ENCODE measurements at places on chromosomes 7 and 10.
A peak's percentile ranks its signal among the peaks of the same experiment; 100 is the strongest.

GRCh38 chr10:102059987-102060386, 4.0 kb upstream of the ARMH3 start:
- no peak for DNase-seq

DNA sequence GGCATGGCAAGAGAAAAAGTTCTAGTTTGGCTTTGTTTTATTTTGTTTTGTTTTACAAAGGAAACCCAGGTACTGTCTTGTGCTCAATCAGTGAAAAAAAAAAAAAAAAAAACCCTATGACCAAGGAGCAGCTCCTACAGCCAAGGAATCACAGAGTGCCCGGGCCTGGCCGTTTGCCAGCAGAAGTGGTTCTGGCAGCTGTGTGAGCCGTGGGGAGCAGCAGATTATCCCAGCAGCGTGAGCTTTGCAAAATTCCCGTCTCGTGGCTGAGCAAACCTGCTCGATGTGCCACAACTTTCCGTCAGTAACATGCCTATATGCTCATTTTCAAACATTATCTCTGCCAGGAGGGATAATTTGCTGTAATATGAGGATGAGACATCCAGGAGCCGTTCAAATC, 293.7 kb downstream of the POU6F2 start:
- DNase-seq, result peak; percentile 38

GRCh38 chr10:51744235-51745000, 45.0 kb upstream of the CSTF2T start:
- no peak for DNase-seq

DNA sequence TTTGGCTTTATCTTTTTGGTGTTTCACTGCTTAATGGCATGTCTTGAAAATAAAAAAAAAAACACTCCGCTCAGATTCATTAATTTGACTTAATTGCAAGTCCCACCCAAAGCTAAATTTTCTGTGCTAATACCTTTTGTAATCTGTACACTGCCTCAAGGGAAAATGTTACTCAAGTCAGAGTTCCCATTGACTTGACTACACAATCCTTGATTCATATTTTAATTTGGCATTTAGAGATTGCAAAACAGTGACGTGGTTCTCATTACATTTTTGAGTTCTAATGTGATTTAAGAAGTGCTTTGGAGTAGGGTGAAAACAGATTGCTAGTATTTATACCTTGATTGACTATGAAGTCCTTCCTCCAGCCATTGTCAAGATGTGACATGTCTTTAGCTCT, 21.3 kb upstream of the LIPM start:
- DNase-seq, result no peak

- DNase-seq, result no peak
Observed at GRCh38 chr7:63113713-63114285, 884.9 kb upstream of the ZNF722 start.

DNA sequence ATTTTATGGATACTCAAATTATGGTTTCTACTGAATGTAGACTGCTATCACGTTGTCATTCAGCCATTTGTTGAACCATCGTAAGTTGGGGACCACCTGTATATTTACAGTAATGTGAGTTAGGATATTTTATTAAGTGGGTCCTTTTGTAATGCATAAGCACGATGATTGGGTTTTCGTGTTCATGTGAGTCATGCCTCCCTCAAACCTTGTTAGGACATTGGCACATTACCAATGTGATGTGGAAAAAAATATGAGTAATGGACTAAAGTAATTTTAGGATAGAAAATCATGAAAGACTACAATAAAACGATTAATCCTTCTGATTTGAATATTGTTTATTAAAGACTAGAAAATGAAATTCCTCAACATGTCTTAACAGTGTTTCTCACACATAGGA, 8.7 kb downstream of the SMC3 start:
- no peak for DNase-seq

- DNase-seq, result no peak
Observed at GRCh38 chr10:34380856-34381255, 434.2 kb downstream of the PARD3 start.

GRCh38 chr10:114767986-114768821, 53.4 kb upstream of the FHIP2A start:
- DNase-seq, result peak; percentile 59

- no peak for DNase-seq
Observed at GRCh38 chr10:63375458-63375857, 90.3 kb downstream of the JMJD1C start.

- DNase-seq, result no peak
Observed at GRCh38 chr10:56351909-56352630, 9.0 kb downstream of the ZWINT start.

GRCh38 chr7:110205899-110206298, 885.0 kb upstream of the LRRN3 start:
- DNase-seq, result no peak

DNA sequence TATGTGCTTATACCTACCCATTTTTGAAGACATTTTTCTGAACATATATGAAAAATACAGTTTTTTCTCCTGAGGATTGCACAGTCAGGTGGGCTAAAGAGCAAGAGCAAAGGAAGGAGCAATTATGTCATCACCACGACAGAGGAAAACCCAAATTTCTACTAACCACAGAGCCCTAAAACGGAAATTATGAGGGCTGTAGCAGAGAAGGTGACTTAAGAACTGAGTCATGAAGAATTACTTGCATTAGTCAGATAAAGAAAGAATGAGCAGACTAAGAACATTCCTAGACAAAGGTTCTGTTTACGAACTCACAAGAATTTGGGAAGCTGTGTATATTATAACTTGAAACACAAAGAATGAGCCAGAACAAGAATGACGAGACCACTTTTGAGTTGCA, 974.4 kb downstream of the NXPH1 start:
- no peak for DNase-seq

DNA sequence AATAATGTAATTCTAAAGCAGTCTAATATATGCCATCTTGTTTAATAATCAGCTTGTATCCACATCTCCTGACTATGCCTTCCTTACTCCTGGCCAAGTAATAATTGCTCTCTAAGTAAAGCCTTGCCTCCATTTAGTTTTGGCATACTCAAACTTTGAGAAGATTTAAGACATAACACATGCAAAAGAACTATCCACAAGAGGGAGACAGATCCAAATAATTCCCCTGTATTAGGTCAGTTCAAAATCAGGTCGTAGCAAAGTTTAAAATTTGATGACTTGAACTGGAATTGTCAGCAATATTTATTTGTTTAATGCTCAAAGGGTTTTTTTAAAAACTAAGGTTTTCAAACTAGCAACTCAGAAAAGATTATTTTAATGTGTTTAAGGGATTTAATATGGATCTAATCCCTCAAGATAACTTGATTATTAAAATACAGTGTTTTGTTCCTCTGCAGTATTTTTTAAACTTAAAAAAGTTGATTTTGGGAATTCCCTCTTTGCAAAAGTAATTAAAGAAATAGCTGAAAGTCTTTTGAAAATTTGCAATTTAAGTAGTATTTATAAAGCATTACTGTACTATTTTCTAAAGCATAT, 95.3 kb downstream of the HDAC9 start:
- DNase-seq, result peak; percentile 28

GRCh38 chr10:87585565-87586514, 73.8 kb upstream of the PAPSS2 start:
- DNase-seq, result peak; percentile 25

DNA sequence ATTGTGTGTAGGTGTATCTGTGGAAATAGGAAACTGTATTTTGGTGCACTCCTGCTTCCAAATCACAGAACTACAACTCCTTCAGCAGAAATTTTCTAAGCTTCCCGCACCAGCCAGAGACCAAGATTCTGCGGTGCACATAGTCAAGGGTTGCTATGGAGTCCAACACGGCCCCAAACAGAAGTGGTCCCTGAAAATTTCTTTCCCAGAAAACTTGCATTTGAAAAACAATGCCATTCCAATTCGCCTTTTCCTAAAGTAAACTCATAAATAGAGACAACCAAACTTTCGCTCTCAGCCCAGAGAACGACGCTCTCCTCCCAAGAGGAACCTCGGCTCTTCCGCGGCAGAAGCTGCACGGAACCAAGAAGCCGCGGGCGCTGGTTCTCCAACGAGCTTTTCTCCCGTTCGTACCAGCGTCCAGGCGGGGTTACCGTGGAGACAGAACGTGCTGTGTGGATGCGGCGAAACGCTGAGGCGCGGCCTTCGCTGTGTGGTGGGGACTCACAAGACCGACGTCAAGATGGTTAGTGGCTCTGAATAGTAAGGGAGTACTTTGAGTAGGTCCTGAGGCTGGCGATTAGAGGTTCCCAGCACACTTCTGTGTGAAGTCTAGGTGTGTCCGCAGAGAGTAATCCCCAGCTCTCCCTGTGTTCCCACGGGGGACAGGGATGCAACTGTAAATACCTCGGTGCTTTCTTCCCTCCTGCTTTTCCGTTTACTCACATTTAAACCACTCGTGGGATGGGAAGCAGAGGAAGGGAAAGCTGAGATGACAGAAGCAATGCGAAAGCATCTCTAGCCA, 24.0 kb upstream of the ZC3HAV1 start:
- DNase-seq, result peak; percentile 94

All from HEK293T (cell line).